GDM1 (cell line): ENCODE measurements at places on chromosomes 12 and 14.

DNA sequence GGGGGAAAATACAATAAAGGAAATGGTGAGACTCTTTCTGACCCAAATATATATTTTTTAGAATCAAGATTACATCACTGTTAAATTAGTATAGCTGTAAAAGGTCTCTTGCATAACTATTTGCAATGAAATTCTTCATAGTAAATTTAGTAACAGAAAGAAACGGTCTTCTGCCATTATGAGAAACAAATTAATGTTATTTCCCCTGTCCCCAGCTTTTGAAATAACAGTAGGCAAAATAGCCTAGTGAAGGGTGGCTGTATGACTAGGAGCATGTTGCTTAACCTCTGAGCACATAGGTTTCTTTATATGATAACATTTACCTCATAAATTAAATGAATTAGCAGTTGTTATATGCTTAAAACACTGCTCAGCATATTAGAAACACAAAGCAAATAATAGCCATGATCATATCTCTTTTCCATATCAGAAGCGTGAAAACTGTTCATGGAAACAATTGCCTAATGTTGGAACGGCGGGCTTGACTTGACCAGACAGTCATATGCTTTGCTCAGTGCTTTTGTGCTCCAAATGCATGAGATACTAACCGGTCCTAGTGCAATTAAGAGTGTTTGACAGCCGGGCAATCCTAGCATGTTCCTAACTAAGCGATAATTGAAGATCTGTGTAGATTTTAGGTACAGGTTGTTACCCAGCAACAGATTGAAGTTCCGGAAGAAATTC is 24.0 kb downstream of the BHLHE41 start:
- DNase-seq: no peak

DNA sequence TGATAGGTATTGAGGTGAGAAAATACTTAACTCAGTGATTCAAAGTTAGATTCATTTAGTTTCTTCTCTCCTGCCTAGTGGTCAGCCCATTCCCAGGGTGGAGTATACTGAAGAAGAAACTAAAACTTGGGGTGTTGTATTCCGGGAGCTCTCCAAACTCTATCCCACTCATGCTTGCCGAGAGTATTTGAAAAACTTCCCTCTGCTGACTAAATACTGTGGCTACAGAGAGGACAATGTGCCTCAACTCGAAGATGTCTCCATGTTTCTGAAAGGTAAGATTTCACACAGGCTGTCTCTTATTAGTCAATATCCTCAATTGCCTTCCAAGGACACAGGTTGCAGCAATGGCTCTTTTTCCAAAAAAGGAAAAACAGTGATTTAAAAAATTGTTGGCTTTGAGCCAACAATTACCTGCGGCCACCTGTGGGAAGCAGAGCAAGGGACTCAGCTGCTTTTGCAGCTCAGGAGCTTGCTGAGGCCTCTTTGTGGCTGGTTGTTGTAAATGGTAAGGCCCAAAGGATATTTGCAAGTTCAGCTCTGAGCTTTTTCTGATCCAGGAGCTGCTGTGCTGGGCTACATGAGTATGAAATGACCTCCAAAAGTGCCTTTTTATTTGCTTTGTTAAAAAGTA is 33.9 kb downstream of the TPH2 start:
- no peak for DNase-seq

- no peak for DNase-seq
Measured at GRCh38 chr12:51969643-51970042, 18.1 kb downstream of the ACVR1B start.

DNA sequence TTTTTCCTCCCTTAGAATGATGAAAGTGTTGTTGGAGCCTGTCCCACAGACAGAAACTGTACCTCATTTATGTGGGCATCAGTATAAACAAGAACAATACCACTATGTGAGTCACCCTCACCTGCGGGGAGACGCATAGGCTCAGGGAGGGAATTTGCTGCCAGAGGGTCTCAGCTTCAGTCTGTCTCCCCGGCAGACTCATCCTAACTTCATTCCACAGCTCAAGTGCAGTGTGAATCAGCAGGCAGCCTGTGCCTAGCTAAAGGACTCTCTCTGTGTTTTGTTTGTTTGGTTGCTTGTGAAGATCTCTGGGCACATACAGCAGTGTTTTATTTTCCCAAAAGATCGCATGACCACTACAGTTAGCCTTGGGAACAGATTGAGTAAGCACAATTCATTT is 98.9 kb downstream of the PRKCH start:
- DNase-seq: no peak

- DNase-seq: no peak
Measured at GRCh38 chr12:106204312-106204711, 43.5 kb downstream of the CKAP4 start.

GRCh38 chr14:91692075-91692474 is 39.8 kb downstream of the CATSPERB start:
- DNase-seq: no peak

DNA sequence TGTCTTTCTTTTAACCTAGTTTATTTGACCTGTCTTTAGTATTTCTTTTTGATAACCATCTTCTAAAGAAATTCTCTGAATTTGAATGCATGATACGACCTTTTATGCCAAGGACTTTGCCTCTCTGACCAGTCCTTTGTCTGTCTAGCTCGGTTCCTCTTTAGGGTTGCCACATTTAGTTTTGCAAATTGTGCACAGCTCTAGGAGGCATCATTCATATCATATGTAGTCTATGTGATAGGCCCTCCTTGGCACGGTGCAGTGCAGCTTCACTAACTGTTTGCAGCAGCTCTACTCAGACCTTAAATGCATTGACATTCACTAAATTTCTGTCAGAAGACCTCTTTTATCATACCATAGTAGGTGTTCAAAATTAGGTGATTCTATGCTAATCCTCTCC is 75.6 kb downstream of the USP15 start:
- DNase-seq: no peak
